ENCODE measurements at places on chromosomes 16 and 17.

GRCh38 chr16:1201444-1201843 is 23.6 kb downstream of the TPSG1 start:
- DNase-seq, result no peak

DNA sequence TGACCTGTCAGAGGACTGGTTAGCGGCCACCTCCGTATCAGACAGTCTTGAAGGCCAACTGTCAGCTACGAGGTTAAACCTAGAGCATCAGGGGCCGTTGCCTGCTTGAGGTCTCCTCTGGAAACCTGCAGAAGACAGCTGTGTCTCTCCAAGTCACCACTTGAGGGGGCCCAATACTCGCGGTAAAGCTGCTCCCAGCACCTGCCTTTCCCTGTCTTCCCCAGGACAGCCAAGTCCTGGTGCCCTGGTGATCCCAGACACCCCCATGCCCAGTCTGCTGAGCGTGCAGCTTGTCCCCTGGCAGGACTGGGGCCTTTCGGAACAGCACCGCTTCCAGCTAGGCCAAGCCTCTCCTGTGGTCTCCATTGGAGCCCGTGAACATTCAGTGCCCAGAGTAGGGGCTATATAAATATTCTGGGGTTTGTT is 80.1 kb downstream of the DNAH17 start:
- DNase-seq, result peak; percentile 40

DNA sequence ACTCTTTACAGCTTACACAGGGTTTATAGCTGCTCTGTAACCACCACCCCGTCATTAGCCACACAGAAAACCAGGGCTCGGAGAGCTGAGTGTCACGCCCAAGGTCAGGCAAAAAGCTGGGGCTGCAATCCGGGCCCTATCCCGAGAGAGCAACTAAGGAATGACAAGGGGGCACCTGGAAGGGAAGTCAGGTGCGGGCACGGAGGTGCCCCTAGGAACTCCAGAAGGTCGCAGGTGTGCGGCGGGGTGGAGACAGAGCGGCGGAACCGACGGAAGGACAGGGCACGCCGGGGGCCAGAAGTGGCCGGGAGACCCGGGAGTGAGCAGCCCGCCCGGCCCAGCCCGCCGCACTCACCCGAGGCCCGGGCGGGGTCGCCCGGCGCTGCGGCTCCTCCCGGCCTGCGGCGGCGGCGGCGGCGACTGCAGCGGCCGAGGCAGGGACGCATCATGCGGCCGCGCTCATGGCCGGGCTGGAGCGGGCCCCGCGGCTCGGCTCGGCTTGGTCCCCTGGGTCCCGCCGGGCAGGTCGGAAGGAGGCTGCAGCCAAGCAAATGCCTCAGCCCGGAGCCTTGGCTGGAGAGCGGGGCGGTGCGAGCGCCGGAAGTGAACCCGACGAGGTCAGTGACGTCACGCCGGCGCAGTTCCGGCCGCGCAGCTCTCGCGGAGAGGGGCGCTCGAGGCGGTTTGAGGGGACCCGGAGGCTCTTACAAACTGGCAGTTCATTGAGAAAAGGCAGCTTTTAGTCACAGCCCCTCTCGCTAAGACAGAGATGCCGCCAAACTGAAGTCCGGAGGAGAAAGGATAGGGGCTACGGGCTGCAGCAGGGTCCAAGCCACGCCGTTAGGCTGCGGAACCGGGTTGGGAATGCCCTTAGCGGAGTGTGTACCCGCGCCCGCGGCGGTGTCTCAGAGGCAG is at the start of gene ZDHHC7:
TSS of gene ZDHHC7 (minus strand) at position 605 of the 915 bp plus-strand sequence. CDS start 20,917 bp downstream, outside the sequence.
- peak; percentile 86 for DNase-seq

DNA sequence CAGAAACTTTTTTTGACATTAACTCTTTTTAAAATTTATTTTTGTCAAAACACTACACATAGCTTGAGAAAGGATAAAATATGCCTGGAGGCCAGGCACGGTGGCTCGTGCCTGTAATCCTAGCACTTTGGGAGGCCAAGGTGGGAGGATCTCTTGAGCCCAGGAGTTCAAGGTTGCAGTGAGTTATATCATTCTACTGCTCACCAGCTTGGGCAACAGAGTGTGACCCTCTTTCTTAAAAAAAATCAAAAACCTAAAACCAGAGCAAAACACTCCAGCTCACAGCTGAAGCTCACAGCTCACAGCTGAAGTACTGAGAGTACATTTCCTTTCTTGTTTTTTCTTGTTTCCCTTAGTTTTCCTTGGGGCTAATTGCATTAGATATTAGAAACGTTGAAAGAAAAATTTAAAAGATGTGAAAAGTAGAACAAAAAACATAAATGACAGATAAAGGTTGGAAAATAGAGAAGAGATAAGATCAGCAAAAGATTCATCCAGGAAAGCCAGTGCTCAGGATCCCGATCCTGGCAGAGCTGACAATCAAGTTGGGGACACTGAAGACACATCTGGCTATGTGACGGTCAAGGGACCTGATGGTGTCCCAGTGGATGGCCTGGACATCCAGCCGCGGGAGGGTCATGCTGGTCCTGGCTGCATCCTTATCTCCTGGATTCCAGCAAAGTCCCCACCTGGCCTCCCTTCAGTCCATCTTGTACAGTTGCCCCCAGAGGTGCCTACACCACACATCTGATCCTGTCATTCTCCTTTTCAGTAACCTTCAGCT is 9.8 kb downstream of the CHST6 start:
- no peak for DNase-seq

- no peak for DNase-seq
Measured at GRCh38 chr17:61219460-61219859, 180.2 kb upstream of the TBX2 start.

- no peak for DNase-seq
Measured at GRCh38 chr16:50092891-50093290, 27.1 kb downstream of the HEATR3 start.

DNA sequence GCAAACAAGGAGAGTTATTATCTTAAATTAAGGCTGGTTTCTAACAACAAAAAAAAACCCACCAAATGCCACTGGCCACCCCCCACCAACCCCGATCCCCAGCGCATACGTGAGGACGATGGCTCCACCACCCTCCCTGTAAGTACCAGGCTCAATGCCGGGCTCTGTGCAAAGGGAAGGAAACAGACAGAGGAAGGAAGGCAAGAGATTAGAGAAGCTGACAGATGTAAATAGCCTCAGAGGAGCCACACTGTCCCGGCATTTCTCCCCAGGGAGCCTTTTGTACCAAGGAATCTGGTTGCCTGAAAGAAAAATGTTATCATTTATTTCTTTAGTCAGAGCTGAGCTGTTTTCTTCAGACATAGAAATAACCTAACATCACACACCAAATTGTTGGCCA is 13.1 kb downstream of the SOST start:
- no peak for DNase-seq

GRCh38 chr17:1511756-1512321 is 4.6 kb downstream of the INPP5K start:
- DNase-seq, result no peak

DNA sequence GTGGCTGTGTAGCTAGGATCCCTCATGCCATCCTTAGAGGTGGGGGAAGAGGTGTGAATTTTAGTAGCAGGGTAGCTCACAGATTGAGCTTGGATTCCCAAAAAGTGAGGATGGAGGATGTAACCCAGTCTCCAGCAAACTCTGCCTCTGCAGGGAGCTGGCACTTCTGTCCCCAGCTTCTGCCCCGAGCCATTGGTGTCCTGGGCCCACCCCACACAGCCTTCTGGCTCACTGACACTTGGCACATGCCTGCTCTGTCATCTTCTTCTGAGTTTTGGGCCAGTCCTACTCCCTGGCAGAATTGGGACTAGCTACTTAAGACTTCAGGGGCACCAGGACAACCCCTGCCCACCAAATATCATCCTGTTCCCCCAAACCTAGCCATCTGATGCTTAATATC is 2.3 kb downstream of the CACNG5 start:
- DNase-seq, result no peak

Data from stimulated activated CD4-positive, alpha-beta T cell treated with anti-CD3 and anti-CD28 coated beads, Interleukin-12 subunit alpha, Interleukin-12 subunit beta, amount 100 ng/mL, for 4 hours (primary cell).